ENCODE measurements at places on chromosomes 5 and 9.

DNA sequence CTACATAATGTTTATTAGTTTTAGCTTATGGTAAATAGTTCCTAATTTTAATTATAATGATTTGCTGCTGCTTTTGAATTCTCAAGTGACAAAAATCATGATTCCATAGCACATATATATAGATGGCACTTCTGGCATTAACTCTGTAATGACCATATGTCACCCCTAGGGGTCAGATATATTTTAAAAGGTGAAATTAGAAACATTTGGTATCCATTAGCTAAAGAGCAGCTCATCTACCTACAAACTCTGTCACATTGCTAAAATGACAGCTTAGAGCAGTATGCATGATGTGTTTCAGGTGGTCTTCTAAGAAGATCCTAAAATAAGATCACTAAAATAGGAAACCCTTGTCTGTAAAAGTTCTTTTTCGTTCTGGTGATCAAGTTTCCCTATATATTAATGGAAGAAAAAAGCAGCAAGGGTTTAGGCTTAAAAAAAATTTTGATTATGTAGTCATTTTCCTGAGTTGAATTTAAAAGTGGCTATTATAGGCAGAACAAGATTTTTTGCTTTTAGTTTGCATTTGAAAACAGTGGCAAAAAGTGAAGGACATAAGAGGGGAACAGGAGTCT is 157.7 kb upstream of the POU5F2 start:
- peak; percentile 11 for DNase-seq

GRCh38 chr5:130555429-130555828 is 609.6 kb downstream of the HINT1 start:
- no peak for DNase-seq

- no peak for DNase-seq
These were observed 4.9 kb downstream of the PCDHGC5 start for GRCh38 chr5:141493500-141494422.

DNA sequence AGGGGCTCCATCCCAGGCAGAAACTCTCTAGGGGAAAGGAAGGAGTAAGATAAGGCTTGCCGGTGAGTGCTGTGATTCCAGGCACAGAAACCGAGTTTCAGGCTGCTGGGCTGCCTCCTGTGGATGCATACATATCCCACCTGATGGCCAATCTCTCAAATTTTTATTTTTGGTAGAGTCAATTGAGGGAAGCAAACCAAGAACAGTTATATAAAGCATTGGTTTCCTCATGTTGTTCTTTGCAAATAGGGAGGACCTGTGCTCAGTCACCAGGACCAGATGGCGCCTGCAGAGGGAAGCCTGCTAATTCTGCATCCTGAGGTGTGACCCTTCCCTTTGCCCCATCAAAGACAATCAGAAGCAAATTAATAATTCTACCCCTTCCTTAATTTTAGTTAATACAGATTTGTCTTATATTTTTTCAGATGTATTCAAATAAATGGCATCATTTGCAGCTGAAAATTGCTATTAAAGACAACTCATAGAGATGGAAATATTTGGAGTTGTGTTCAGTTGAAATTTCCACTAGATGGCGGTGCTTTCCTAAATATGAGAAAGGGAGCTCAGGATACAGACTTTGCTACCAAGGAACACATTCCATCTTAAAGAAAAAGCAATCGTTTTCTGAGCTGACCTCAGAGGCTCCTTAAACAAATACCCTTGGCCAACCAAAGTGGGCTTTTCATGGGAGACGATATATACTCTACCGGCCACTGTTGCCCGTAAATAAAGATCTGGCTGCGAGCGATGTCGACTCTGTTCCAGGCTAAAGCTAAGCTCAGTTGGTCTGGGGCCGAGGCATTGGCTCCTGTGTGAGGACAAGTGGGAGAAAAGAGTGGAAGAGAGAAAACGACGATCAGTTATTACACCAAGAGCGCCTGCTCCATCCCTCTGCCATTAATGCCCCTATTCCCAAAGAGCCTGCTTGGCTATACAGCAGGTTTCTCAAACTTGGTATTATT is 225.7 kb upstream of the KLF9 start:
- DNase-seq = no peak

- no peak for DNase-seq
These were observed 372.7 kb downstream of the PSAT1 start for GRCh38 chr9:78669591-78669990.

- DNase-seq = peak; percentile 37
These were observed 4.8 kb downstream of the IRX1 start for GRCh38 chr5:3600106-3601060.

DNA sequence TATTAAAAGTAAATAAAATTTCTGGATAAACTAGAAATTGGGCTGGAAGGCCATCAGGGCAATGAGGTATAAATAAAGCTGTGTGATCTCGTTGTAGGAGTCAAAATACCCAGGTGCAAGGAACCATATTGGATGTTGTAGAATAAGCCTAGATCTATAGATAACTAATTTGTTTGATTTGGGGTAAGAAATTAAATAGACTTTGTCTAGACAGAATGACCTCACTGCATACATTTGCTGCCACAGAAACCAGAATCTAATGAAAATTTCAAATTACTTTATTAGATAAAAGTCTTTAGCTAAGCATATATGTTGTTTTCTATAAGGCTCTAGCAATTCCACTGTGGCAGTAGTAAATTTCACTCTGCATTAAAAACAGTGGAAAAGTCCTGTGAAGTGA is 225.2 kb upstream of the ITGA1 start:
- DNase-seq = no peak

- DNase-seq = no peak
These were observed 38.5 kb downstream of the CYSTM1 start for GRCh38 chr5:140213370-140213983.

Measured in SK-N-SH (cell line).